Cardiac septum (tissue), 1 donor: ENCODE measurements at places on chromosomes 7 and 10.
A peak's percentile ranks its signal among the peaks of the same experiment; 100 is the strongest.

- DNase-seq: no peak
These were observed 1.9 kb downstream of the HTR5A start for GRCh38 chr7:155071916-155072571.

DNA sequence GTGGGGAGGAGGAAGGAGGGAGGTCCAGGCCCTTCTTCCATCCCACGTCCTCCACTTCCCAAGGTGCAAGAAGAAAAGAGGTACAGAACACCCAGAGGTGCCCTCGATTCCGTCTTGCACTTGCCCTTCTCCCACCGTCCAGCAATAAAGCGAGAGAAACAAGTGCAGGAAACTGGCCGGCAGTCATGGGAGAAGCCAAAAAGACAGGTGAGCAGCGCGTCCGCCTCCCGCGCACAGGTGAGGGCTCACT is 1.3 kb downstream of the C10orf95 start:
- no peak for DNase-seq

DNA sequence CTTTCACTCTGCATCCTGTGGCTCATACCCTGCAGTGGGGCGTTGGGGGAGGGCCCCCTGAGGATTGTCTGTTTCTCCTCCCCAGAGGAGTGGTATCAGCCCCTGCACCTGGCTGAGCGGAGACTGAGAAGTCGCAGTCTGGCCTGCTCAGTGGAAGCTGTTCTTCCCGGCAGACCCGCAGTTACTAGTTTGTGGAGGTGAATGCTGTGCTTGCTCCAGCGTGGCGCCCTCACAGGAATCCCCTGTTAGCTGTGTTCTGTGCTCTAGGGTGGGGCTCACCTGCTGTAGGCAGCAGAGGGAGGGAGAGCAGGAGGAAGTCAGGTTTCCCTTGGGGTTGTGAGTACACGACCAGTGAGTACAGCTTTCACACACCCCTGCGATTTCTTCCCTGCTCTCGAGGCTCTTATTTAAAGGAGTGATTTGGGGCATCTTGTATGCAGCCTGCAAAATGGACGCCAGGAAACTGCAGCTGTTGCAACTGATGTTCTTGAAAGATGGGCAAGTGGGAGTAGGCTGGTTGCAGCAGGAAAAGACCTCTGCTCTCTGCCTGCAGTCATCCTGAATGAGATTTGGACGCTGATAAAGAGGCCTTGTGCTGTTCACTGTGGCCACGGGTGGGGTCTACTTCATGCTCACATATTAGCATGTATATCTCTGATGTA is 66.4 kb downstream of the HK1 start:
- no peak for DNase-seq

DNA sequence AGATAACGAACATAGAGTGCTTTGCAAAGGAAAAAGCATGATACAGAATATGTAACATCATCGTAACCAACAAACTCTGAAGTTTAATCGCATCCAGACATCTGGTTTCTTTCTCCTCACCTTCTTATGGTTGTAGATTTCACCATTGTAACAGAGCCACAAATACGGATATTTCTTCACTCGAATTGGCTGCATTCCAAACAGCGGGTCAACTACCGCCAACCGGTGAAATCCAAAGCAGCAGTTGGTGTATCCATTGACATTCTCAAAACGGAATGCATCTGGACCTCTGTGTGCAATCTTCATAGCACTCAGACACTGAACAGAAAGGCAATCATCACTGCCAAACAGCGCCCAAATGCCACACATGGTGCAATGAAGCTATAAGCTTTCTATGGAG is 3.4 kb downstream of the ASNS start:
- no peak for DNase-seq

- DNase-seq: no peak
These were observed 32.4 kb upstream of the ZNF273 start for GRCh38 chr7:64870656-64871055.

DNA sequence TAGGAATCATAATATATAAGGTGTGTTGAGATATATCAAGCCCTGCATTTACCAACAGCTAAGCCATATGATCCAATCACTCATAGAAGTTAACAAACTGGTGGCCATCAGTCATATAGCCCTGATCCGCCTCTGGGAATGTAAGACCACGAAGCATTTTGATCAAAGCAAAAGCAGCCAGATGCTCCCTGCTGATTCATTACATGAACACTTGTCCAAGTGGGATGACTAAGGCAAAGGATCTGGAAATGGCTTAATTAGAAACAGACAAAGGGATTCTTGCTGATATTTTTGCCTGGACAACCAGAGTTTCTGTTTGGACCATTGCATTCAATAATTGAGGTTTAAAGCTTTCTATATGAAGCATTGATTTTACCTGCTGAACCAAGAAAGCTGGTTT is 535.5 kb downstream of the GPAM start:
- no peak for DNase-seq

DNA sequence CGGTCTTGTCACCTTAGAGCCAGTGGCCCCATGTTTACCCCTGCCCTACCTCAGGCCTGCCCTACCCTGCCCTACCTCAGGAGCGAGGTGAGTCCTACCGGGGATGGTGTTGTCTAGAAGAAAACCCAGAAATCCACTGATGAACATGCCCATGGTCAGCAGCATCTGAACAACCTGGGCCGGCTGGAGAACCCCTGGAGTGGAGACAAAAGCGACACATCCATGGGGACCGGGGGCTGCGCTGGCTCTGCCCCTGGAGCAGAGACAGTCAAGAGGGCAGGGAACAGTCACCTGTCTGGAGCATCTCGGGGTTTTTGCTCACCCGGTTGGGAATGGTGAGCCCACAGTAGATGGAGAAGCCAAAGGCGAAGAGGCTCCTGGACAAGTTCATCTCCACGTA is 36.3 kb downstream of the STRA8 start:
- DNase-seq: peak; percentile 63

DNA sequence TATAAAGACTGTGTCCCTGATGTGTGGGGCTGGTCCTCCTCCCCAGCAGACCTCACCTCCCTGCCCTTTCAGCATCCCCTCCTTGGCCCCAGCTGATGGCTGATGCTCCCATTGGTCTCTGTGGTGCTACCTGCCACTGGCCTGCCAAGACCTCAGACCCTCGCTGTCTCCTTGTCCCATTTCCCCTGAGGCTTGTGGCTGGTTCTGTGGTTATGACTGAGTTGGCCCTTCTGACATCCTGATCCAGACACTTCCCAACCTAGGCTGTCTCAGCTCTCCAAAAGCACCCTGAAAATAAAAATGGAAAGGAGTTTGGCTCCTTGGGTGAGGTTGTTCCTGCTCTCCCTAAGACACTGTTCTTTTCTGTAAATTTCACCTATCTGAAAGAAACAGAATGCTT is 214.2 kb downstream of the RPS24 start:
- no peak for DNase-seq

GRCh38 chr10:52071814-52072213 is 242.3 kb upstream of the DKK1 start:
- no peak for DNase-seq

DNA sequence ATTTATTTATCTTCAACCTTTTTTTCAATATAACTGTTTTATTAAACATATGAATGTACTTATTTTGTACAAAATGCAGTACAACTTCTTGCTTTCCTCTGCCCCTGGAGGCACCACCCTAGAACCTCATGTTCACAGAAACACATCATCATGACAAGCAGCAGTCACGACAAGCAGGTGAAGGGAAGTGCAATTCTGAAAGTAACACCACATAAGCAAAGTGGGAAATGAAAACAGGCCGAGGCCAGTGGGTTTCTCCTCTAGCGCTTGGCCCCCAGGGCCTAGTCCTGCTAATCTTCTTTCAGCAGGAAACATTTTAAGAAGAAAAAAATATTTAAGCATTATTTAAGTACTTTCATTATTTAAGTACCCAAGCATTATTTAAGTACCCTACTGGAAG is 598.1 kb downstream of the SH2D4B start:
- DNase-seq: no peak

DNA sequence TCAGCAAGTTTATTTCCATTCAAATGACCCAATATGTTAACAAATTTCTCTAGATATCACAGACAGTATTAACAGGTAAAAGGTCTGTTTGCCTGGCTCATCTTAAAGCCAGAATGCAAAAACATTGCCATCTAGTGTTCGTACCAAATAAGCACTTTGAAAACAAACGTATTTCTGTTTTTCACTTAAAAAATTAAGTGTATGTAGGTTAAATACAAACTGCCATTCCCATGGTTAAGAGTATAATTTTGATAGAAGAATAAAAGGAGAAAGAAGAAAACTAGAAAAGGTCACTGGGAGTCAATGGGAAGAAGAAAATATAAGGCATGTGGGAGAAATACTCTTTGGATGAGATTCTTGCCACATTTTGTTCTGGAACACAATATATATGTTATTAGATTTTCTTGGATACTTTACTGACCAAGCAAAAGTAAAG is 51.0 kb downstream of the ORC5 start:
- no peak for DNase-seq

- no peak for DNase-seq
These were observed 142.2 kb upstream of the SEMA3A start for GRCh38 chr7:84336766-84337165.

DNA sequence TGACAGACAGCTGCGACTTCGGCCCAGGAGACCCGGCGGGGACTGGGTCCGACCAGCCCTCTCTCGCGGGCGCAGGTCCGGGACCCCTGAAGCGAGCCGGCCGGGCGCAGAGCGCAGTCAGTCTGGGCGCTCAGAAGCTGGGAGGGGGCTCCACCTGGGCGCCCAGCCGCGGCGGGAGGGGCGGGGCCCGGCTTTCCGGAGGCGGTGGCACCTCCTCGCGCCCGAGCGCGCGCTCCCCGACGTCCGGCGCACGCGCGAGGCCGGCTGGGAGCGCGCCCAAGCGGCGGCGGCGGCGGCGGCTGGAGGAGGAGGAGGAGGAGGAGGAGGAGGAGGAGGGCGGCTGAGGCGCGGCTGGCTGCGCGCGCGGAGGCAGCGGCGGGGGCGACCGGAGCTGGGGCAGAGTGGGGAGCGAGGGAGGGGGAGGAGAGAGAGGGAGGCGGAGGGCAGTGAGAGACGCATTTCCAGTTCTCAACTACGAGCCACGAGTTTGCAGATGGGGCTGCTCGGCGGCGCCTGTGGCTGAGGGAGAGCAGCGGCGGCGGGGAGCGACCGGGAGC is at the start of gene PALS2:
PALS2 (plus strand) TSS at position 456 of the 557 bp plus-strand sequence. CDS start 50,216 bp downstream, outside the sequence.
- peak; percentile 78 for DNase-seq

GRCh38 chr7:132520591-132521280 is 55.5 kb downstream of the PLXNA4 start:
- DNase-seq: no peak
